ENCODE measurements at places on chromosomes 16 and 17.

DNA sequence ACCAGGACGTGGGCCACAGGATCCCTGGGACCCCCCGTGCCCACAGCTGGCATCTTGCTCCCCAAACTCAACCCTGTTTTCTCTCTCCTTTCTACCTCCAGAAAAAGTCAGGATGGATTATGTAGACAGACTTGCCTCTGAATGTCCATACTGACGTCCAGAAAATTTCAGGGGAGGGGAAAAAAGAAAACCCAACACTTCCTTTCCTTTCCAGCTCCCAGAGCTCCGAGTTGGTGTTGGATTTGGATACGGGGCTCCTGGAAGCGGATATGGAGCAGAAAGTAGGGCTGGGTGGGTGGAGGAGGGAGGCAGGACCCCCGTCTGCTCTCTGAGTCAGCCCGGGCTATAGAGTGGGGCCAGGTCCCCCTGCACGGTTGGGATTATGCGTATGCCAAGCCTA, 70.2 kb downstream of the MRM3 start:
- no peak for DNase-seq

DNA sequence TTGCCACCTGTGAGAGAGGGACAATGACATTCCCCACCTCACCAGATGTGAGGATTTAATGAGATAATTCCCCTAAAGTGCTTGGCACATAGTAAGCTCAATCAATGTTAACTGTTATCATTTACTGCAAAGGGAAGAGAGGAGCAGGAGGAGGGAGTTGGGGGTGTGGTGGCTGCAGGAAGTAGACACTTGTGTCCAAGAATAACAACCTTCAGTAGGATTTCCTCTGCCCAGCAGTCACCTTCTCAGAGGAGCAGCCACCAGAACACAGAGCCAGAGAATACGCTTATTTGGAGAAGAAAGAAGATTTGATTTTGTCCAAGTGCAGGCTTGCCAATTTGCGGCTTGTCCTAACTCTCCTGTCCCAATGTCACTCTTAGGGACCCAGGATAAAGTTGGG, 10.2 kb downstream of the CBX4 start:
- no peak for DNase-seq

GRCh38 chr16:48535831-48536613, 74.0 kb downstream of the N4BP1 start:
- DNase-seq: peak; percentile 17

DNA sequence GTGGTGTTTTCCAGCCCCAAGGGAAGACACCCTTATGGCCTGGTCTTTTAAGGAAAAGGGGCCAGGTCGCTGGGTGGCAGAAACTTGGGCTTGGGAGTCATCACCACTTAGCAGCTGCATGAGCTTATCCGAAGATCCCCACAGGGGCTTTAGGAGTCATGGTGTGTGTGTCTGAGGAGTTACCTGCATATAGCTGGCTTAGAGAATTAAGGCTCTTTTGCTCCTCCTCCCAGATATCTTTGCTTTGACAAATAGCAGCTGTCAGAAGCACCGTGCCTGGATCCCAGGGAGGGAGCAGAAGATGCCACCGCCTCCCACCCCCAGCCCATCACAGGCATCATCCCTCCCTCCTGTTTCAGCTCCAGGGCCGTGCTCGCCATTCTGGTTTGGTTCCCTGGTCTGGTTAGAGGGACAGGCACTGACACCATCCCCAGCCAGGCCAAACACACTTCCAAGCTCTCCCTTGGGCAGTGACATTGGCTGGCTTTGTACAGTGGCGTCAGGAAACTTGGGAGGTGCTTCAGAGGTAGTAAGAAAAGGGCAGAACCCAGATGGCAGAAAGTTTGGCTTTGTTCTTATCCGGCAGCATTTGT, 17.4 kb downstream of the LDHD start:
- DNase-seq: no peak

GRCh38 chr17:66423056-66423955, 120.9 kb downstream of the PRKCA start:
- no peak for DNase-seq

DNA sequence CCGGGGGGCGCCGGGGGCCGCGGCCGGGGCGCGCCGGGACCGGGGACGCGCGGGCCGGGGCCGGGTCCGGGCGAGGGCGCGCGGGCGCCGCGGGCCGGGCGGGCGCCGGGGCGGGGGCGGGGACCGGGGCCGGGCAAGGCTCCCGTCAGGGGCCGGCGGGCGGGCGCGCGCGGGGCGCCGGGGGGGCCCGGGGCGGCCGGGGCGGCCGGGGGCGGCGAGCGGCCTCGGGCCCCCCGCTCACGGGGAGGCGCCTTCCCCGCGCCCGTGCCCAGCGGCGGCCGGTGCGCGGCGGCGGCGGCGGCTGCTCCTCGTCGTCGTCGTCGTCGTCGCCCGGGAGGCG, 563 bp downstream of the ZCCHC14 start:
- DNase-seq: no peak

GRCh38 chr16:745739-746138, 4.9 kb upstream of the CIAO3 start:
- DNase-seq: no peak

DNA sequence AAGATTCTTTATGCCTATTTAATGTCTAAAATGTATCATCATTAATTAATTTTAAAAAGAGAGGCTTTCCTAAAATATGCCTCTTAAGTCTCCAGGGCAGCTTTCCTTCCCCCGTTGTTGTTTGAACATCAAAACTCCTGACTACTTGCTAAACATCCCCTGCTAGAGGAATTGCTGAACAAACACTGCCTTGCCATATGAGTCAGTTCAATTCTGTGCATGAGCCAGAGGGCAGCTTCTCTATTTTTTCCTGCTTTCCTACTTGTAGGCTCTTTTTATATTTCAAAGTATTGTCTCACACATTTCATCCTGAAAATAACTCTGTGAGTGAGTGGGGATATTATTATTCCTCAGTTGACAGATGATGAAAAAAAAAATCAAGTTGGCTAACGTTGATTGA, 143.4 kb downstream of the HS3ST4 start:
- DNase-seq: no peak

- DNase-seq: no peak
Measured at GRCh38 chr17:72185564-72185963, 64.7 kb downstream of the SOX9 start.

GRCh38 chr17:17722081-17722905, 41.0 kb downstream of the RAI1 start:
- DNase-seq: no peak

- no peak for DNase-seq
Measured at GRCh38 chr16:80366023-80366422, 174.8 kb upstream of the DYNLRB2 start.

- DNase-seq: peak; percentile 42
Measured at GRCh38 chr17:35088356-35088880, 24.9 kb upstream of the RFFL start.

GRCh38 chr16:72055911-72056310, 1.6 kb downstream of the HP start:
- no peak for DNase-seq

Measured in activated T-cell treated with anti-CD3 and anti-CD28 coated beads, Interleukin-2, amount 50 U/mL, for 72 hours (primary cell).